ENCODE measurements at places on chromosomes 13 and 19.
A peak's percentile ranks its signal among the peaks of the same experiment; 100 is the strongest.

GRCh38 chr13:53885997-53886396 is 857.4 kb downstream of the OLFM4 start:
- no peak for DNase-seq

DNA sequence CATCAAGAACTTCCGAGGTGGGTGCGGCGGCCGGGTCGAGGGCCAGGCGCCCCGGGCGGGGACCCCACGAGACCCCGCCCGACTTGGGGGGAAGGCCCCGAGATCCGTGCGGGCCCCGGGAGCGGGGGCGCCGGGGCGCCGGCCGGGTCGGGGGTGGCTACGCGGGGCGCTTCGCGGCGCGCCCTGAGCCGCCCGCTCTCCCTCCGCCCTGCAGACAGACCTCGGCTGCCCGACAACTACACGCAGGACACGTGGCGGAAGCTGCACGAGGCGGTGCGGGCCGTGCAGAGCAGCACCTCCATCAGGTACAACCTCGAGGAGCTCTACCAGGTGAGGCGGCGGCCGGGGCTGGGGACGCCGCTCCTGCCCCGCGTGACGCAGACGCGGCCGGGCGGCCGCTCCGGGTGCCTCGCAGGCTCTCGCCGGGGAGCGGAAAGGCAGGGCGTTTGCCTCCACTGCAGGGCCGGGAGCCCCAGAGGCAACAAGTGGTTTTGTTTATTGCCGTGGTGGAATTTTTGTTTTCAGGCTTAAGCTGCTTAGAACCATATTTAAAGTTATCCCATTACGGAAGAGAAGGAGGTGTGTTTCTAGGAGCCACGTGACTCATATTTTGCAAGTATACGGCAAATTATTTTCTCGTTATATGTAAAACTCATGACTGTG is 477 bp downstream of the CUL4A start:
- DNase-seq: peak; percentile 18

DNA sequence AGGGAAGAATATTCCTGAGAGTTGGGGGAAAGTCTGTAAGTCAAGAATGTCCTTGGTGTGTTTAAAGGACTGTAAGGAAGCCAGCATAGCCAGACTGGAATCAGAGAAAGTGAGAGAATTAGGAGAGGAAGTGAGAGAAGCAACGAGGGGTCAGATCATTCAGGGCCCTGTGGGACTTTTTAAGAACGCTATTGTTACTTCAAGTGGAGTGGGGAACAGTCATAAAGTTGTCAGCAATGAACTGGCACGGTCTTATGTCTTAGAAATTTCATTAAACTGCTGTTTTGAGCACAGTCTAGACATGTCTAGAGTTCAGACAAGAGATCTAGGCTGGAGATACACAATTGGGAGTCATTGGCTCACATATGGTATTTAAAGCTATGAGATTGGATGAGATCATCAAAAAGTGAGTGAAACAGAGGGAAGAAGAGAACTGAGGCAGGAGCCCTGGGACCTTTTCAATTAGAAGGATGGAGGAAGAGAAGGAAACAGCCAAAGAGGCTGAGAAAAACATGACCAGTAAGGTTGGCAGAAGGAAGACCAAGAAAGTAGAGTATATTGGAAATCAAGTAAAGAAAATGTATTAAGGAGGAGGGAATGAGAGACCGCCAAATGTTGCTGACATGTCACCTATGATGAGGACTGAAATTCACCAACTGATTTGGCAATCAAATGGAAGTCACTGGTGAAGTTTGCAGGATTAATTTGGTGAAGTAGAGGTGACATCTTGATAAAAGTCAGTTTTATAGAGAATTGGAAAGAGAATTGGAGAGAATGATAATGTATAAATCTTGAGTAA is 263.5 kb downstream of the GPC5 start:
- DNase-seq: no peak

- DNase-seq: peak; percentile 33
Observed at GRCh38 chr19:56253737-56254136, 18.8 kb upstream of the EDDM13 start.

DNA sequence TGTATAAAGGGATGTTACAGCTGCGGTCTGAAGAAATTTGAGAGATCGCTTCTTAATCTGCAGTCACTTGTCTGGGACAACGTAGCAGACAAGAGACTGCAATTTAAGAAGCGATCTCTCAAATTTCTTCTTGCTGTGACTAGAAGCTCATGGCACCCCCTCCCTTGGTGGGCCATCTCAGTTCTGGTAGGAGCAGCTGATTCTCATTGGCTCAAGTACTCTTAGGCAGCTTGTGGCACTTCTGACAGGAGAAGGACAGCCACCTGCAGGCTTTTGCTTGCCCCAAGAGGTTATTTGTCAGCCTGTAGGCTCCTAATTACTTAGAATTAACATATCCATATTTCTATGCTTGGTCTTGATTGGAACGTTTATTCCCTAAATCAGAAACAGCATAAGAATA is 503.0 kb downstream of the DCT start:
- DNase-seq: no peak

- no peak for DNase-seq
Observed at GRCh38 chr19:18878858-18879578, 16.9 kb downstream of the CERS1 start.

DNA sequence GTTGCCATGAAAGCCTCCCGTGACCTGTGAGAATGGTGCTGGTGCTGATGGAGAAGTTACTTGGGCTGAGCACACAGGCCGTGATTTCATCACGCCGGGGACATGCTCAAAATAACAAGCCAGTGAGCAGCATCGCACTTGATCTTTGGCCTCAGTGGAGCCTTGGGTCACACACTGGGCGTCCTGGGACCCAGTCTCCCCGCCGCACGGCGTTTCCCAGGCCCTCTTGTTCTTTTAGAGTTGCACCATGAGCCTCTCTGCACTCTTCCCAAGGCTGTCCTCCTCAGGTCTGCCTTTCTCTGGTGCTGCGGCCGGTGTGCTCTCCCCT is 9.5 kb upstream of the NDUFS7 start:
- DNase-seq: no peak

GRCh38 chr13:109919715-109920375 is 133.5 kb upstream of the IRS2 start:
- no peak for DNase-seq

DNA sequence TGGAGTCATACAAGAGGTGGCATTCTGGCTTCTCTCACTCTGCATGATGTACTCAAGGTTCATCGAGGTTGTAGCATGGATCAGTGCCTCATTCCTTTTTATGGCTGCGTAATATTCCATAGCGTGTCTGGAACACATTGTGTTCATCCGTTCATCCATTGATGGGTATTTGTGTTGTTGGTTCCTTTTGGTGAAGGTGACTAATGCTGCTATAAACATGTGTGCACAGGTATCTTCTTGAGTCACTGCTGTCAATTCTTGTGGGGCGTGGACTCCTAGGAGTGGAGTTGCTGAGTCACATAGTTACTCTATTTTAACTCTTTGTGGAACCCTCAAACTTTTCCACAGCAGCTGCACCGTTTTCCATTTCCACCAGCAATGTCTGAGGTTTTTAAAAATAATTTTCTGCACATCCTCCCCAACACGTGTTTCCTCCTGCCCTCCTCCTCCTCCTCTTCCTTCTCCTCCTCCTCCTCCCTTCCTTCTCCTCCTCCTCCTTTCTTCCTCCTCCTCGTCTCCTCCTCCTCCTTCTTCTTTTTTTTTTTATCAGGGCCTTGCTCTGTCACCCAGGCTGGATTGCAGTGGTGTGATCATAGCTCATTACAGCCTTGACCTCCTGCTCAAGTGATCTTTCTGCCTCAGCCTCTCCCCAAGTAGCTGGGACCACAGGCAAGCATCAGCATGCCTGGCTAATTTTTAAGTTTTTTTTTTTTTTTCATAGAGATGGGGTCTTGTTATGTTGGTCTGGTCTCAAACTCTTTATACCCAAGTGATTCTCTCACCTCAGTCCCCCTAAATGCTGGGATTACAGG is 2.0 kb upstream of the TMEM221 start:
- no peak for DNase-seq

- DNase-seq: no peak
Observed at GRCh38 chr13:40432018-40432978, 234.1 kb downstream of the FOXO1 start.

DNA sequence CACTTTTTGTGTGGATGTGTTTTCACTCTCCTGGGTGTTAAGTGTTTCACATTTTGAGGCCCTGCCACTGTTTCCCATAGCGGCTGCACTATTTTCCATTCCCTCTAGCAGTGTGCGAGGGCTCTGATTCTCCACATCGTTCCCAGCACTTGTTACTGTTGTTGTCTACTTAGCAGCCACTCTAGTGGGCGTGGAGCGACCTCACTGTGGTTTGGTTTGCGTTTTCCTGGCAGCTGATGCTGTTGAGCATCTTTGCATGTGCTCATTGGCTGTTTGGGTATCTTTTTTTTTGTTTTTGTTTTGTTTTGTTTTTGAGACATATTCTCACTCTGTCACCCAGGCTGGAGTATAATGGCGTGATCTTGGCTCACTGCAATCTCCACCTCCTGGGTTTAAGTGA is 14.4 kb downstream of the NAXD start:
- no peak for DNase-seq

DNA sequence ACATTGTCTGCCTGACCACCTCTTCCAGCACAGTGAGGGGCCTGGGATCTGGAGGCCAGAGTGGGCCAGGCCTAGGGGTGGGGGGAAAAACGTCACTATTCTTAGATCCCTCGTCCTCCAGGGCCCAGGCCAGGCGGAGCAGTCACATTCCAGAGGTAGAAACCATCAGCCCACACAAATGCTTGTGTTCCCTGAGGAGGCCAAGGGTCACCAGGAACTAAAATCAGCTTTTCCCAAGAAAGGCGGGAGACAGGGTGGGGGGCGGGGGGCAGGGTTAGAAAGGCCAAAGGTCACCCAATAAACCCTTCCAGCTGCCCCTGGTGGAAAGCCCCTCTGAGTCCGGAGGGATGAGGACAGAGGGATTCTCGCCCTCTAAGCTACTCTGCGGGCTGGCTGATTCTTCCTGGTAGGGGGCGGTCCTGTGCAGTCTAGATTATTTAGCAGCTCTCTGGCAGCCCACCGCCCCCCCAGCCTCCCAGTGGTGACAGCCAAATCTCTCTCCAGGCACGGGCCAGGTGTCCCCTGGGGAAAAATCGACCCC is 23.5 kb upstream of the CCL25 start:
- DNase-seq: no peak

GRCh38 chr19:31099515-31100205 is 249.6 kb downstream of the TSHZ3 start:
- DNase-seq: no peak

- DNase-seq: no peak
Observed at GRCh38 chr13:114115796-114116195, 16.6 kb downstream of the RASA3 start.

DNA sequence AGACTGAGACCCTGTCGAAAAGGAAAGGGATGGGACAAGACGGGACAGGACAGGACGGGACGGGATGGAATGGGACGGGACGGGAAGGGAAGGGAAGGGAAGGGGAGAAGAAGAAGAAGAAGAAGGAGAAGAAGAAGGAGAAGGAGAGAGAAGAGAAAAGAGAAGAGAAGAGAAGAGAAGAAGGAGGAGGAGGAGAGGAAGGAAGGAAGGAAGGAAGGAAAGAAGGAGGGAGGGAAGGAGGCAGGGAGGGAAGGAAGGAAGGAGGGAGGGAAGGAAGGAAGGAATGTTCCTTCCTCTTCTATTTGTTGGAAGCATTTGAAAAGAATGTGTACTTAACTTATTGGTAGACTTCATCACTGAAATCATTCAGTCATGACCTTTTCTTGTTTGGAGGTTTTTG is 9.6 kb upstream of the SHFL start:
- DNase-seq: no peak

- DNase-seq: no peak
Observed at GRCh38 chr19:14381689-14382474, 638 bp downstream of the ADGRE5 start.

- DNase-seq: no peak
Observed at GRCh38 chr13:48783181-48783630, 129.5 kb downstream of the CYSLTR2 start.

DNA sequence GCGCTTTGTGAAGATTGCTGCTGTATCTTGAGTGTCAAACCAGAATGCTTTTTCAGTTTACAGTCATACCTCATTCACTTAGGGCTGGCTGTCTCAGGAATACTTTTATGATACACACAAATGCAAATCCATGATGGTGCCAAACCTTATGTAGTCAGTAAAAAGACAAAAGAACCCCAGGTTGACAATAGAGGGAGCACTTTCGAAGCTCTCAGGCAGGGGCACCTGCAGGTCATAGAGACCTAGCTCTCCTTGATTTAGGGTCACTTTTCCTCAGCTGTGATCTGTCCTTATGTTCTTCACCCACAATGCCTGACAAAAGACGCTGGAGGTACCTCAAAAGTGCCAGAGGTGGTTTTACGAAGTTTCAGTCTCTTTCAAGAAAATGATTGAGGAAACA is 172.2 kb downstream of the DNAJC15 start:
- no peak for DNase-seq

- no peak for DNase-seq
Observed at GRCh38 chr19:12448808-12449207, 8.0 kb upstream of the ZNF443 start.

- DNase-seq: no peak
Observed at GRCh38 chr19:35569281-35569781, 5.9 kb upstream of the ATP4A start.

DNA sequence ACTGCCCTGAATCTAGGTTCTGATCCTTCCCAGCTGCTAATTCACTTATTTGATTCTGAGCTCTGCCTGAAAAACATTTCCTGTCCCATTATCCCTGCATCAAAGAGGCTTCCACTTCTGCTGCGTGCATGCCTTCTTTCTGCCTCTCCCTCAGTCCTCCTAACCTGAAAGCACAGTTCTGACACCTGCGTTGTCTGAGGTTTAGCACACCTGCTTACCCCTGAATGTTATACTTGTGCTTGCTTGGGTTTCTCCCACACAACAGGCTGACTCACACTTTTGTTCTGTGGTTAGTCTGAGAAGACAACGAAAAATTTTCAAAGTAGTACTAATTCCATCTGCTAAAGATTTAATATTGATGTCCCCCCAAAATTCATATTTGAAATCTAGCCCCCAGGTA is 3.1 kb upstream of the SOHLH2 start:
- no peak for DNase-seq

GRCh38 chr13:45932676-45933075 is 81.1 kb upstream of the SIAH3 start:
- no peak for DNase-seq

DNA sequence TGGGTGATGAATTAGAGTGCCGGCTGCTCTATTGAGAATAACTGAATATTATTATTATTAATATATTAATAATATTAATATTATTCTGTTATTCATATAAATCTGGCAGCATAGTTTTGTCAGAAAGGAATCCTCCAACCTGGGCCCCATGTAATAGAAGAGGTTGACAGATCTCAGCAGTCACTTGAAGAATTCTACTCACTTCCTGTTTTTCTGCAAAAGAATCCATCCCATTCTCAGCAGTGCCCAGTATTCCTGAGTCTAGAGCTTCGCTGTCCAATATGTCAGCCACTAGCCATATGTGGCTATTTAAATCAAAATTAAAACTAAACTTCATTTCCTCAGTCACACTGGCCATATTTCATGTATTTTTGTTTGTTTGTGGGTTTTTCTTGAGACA is 72.4 kb upstream of the USPL1 start:
- DNase-seq: no peak

- no peak for DNase-seq
Observed at GRCh38 chr19:23509686-23510450, 114.6 kb upstream of the ZNF91 start.

GRCh38 chr13:79457390-79457789 is 23.6 kb upstream of the NDFIP2 start:
- DNase-seq: no peak

- DNase-seq: no peak
Observed at GRCh38 chr13:75740031-75740430, 103.9 kb downstream of the LMO7 start.
